G401 (cell line): ENCODE measurements at places on chromosomes 16 and 17. TPM values are rescaled to one million over a fixed set of nuclear protein-coding genes. Genes with fewer than 3 reads are reported as not detected.

DNA sequence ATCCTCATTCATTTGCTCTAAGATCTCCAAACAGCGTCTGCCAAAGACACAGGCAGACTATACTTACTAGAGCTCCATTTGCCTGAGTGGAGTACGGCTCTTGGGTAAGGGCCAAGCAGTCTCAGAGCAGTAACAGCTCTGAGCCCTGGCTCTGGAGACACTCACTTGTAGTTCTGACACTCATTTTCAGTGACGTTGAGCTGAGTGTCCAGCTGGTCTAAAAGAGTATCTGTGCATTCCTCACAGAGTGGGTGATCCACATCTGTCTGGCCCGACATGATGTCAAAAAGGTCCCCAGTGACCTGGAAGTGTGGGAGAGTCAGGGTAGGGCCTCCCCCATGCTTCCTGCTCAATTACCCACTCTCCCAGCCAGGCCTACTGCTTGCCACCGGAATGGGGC lies 5.7 kb downstream of the BECN1 start:
- no peak for DNase-seq

GRCh38 chr16:27650073-27650701 lies 100.2 kb downstream of the KATNIP start:
- no peak for DNase-seq

C16orf46 gene
- total RNA-seq, result 1.4 TPM in 1 of 2 replicates, not detected in the other

- DNase-seq, result no peak
Observed at GRCh38 chr17:14337596-14338079, 36.8 kb downstream of the HS3ST3B1 start.

- no peak for DNase-seq
Observed at GRCh38 chr16:89036776-89037175, 56.9 kb upstream of the ACSF3 start.
